Fibroblast of skin of right quadriceps (primary cell): ENCODE measurements at places on chromosomes 11 and 22.

DNA sequence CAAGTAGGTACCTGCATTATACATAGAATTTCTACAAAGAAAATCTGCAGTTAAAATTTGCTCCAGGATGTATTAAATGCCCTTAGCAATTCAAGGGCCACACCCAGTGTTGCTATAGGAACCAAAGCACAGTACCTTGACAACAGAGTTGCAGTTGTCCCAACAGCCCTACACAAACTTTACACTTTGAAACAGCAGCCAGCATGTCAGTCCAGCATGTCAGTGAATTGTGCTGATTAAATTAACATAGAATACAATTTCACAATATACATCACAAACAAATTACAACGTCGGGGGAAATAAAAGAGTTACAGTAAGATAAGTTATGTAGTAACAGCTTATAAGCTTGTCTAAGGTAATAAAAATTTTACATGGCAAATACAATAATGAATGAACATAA lies 389.2 kb downstream of the SOX6 start:
- no peak for DNase-seq

GRCh38 chr11:129063118-129063517 lies 120.4 kb upstream of the TP53AIP1 start:
- DNase-seq: no peak

DNA sequence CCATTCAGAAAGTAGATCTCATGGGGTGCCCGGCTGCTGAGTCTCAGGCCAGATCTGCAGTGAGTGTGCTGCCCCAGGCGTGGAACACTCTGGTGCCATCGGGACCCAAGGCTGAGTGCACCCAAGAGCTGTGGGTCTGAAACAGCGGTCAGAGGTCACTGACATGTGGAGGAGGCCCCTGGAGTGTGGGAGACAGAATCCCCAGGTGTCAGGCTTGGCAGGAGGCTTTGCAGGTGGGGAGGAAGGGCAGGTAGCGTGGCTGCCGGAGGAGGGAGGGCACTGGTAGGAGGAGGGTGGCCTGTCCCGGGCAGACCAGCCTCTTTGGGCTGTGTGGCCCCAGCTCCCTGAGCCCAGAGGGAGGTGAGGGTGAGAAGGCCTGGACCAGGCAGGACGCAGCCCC lies 31.7 kb upstream of the KRTAP5-6 start:
- no peak for DNase-seq

DNA sequence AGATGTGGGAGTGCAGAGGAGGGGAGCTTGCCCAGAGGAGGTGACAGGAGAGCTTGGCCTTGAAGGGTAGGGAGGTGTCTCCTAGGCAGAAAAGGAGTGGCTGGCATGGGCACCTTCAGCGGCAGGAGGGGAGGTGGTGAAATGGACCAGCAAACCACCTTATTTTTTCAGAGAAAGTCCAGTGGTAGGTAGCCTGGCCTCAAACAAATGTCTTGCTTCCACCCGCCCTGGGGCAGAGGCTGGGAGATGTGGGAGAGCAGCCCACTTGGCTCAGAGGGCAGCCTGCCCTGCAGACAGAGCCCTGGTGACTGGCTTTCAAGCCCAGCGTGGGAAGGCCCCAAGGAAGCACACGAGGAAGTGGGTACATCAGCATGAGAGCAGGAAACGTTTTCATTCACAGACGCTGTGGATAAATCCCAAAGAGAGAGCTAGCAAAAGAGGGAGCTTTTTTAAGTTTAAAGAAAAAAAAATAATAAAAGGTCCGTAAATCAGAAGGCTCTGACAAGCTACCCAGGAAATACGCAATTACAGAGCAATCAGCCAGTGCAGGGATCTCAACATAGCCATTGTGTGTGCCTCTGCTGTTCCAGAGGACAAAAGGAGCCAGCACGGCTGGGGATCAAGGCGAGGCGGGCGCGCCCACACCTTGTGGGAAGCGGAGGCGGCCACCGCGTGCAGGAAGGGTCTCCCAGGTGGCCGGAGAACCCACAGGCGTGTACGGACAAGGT lies 238.7 kb upstream of the PLET1 start:
- DNase-seq: no peak

DNA sequence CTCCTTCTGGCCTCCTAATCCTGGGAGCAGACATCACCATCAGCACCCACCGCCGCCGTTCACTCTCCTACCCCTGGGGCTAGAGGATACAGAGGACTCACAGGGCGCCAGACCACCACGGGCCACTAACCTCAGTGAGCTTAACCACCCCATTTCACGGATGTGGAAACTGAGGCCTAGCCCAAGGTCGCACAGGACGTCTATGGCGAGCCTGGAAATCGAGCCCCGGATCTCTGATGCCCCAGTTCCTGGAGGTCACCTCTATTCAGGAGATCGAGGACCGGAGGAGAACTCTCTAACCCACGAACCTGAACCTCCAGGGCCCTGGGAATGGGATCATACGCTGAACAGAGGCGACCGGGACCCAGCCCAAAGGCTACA lies 349 bp downstream of the TIMM10 start:
- DNase-seq: no peak

- DNase-seq: no peak
Measured at GRCh38 chr11:72793076-72793424, 797 bp downstream of the STARD10 start.

DNA sequence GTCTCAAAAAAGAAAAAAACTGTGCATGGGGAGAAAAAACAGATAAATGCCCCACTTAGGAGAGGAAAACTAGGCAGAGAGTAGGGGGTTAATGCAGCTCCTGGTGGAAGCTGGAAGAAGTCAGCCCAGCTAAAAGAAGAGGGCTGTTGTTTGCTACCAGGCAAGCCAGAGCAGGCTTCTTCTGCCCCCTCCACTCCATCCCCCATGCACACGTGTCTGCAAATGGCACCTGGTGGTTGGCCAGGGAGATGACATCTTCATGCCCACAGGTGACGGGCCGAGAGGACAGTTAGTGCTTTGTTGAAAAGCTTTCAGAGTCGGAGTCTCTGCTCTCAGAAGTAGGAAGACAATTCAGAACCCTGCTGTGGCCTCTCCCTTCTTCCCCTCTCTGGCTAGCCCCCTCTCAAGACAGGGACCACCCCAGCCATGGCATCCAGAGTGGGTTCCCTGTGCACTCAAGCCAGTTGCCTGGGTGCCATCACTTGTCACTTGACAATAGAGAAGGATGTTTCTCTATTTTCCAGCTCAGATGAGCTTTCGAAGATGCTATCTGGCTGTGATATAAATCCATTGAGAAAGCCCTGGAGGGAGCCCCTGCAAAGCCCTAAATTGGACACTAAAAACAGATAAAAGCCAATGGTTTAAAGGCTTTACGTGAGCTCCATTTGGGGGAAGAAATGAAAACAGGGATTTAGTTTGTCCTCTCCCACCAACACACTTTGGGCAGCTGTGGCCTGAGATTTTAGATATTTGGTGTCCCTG lies 142.0 kb downstream of the TRIM29 start:
- no peak for DNase-seq

- DNase-seq: no peak
Measured at GRCh38 chr11:35079611-35080010, 59.4 kb upstream of the CD44 start.

DNA sequence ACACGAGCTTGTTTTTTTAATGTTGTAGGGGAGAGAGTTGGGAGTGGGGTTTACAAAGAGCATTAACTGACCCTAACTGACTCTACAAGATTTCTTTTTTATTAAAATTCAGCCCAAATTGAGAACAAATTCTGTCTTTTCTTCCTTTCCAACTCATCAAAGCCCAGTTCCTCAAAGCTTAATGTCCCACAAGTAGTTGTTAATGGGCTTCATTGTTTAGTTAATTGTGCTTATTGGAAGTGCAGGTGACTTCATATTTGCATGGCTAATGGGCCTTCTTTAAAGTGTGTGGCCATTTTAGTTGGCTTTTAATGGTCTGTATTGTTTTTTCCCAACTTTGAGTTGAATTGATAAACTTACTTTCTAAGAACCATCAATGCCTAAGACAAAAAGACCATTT lies 39.8 kb downstream of the MPPED2 start:
- no peak for DNase-seq

DNA sequence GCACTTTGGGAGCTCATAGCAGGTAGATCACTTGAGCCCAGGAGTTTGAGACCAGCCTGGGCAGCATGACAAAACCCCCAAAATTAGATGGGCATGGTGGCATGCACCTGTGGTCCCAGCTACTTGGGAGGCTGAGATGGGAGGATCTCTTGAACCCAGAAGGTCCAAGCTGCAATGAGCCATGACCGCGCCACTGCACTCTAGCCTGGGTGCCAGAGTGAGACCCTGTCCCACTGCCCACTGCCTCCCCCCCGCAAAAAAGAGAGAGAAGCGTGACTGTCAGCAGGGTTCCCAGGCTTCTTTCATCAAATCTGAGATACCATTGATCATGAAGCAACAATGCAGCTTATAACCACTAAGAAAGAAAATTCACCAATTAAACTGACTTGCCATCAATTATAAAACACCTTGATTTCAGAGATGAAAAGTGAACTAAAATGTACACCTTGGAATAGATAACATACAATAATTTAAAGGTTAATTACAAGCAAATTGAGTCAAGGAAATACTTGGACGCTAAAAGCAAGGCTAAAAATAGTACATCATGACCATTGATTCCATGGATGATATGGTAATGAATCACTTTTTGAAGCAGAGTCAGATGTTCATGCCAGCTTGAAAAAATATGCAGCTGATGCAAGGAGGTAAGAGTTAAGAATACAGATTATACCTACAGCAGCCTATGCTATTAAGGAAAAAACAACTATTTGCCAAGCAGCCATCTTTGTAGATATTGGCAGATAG lies 90.8 kb upstream of the ALKBH3 start:
- DNase-seq: peak; percentile 75

- peak; percentile 55 for DNase-seq
Measured at GRCh38 chr22:27624705-27625104, 176.9 kb downstream of the MN1 start.

DNA sequence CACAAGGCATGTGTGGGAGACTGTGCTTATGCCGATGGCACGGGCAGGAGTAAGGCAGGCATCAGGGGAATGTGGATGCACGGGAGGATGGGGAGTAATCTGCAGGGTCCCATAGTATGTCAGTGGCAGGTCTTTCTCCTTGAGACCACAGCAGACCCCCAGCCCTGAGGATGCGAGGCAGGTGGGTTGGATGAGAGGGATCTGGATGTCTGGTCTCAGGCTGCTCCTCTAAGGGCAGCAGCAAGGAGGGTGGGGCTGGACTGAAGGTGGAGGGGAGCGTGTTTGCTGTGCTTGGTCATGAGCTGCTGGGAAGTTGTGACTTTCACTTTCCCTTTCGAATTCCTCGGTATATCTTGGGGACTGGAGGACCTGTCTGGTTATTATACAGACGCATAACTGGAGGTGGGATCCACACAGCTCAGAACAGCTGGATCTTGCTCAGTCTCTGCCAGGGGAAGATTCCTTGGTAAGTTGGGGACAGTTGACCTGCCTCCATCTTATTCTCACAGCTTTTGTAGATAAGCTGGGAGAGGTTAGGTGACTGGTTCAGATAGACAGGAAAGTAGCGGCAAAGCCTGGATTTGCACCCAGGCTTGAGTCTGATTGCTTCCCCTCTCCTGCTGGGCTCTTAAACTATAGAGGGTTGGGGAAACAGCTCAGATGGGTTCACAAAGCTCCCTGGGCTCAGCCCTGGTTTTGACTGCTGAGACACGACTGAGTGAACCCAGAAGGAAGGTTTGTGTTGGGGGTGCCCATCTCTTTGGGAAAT lies at the start of gene APOL1:
APOL1 (plus strand) TSS at position 380 of the 769 bp plus-strand sequence. CDS start 1,823 bp downstream, outside the sequence.
- no peak for DNase-seq

DNA sequence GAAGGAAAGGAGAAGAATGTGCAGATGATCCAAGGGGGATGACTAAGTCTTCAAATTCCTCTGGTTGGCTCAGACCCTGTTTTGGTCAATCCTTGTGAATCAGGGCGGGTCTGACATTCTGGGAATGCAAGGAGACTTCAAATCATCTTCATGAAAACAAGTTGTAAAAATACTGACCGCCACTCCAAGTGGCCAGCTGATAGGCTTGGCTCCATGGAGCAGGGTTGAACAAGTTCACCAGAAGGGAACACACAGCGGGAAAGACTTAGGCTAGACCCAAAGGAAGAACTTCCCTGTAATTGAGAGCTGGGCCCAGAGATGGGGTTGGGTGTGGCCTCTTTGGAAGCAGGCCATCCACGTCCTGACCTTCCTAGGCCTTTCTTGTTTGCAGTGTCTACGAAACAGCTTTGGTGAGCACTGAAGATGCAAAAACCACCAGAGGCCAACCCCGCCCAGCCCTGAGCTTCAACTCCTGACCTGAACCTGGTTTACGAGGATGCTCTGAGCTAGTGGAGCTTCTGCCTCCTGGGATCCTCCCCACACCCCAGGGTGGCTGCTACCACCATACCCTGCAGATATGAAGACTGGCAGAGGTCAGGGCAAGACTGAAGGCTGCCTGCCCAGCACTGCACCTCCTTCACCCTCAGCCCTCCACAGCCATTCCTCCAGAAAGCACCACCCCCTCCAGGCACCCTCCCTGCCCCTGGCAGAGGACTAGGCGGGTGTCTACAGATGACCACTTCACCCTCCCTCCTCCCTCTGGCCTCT lies 26.1 kb downstream of the GDPD5 start:
- DNase-seq: peak; percentile 94

- no peak for DNase-seq
Measured at GRCh38 chr11:72817966-72818365, 3.8 kb downstream of the ATG16L2 start.

DNA sequence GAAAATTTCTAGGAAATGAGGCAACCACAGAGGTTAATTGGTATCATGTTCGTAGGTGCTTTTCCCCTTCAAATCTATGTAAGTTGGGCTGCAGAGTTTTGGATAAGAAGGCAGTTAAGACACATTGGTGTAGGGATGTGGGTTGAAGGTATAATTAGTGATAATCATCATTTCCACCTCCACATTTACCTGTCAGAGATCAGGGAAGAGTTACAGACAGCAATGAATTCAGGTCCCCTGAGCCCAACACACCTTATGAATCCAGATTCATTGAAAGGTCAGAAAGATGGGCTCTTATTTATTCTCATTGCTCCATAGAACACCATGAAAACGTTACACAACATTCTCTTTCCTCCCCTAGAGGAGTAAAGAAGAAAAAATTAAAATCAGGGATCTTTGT lies 308.7 kb downstream of the C11orf87 start:
- no peak for DNase-seq

DNA sequence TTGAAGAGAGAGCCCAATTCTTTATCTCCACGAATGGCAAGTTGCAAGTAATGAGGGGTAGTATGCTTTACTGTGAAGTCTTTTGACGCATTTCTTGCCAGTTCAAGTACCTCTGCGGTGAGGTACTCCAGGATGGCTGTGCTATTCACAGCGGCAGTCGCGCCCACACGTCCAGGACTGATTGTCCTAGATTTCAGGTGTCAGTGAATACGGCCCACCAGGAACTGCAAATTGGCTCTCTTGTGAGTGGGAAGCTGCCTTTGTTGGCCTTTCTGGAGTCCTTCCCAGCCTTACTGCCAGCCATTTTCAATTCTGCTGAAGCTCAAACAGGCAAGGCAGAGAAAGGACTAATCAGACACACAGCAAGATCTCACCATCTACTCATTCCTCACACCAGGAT lies 8.5 kb downstream of the PPFIA1 start:
- no peak for DNase-seq

GRCh38 chr11:70402016-70402415 lies 3.7 kb downstream of the CTTN start:
- no peak for DNase-seq

DNA sequence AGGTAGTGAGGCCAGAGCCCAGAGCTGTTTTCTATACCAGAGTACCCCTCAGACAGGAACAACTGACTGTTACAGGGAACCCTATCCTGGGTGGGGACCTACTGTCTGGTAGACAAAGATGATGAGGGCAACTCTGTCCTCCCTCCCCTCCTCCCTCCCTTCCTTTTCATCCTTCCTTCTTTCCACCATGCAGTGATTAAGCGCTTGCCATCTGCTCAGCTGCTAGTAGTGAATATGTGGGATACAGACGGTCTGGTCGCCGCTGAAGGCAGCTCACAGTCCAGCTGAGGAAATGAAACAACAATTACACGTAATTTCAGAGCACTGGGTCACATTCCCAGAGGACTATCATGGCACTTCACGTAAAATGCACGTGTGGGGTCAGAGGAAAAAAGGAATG lies 597.1 kb downstream of the BUD13 start:
- no peak for DNase-seq
